Central memory CD4-positive, alpha-beta T cell (primary cell): ENCODE measurements at places on chromosomes 11 and 22.

- DNase-seq = no peak
These were observed 39.4 kb downstream of the SWAP70 start for GRCh38 chr11:9703280-9703679.

DNA sequence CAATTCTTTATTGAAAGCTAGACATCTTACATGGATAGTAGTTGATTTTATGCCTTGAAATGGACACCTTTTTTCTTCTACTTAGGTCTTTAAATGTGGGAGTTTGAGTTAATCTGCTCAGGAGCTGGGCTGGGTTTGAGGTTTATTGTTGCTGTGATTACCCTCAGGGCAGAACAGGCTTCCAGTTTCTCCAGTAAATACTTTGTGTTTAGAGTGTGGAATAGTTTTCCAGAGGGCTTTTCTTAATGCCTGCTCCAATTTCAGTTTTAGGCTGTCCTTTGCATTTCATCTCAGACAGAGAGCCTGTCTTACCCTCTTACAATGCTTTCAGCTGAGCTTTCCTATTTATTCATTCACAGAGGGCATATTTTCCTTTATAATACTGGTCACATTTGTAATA is 69.9 kb upstream of the ADORA2A start:
- DNase-seq = no peak

- DNase-seq = no peak
These were observed 18.8 kb upstream of the RTL6 start for GRCh38 chr22:44516841-44517240.

GRCh38 chr11:9206496-9206895 is 58.7 kb downstream of the DENND5A start:
- no peak for DNase-seq

- no peak for DNase-seq
These were observed 74.2 kb upstream of the PITPNB start for GRCh38 chr22:27993201-27993635.

GRCh38 chr11:33701302-33702230 is 940 bp upstream of the C11orf91 start:
- DNase-seq = no peak

- DNase-seq = no peak
These were observed 3.0 kb upstream of the NRGN start for GRCh38 chr11:124736736-124737135.
